ENCODE measurements at places on chromosomes 7 and 10.
A peak's percentile ranks its signal among the peaks of the same experiment; 100 is the strongest.

DNA sequence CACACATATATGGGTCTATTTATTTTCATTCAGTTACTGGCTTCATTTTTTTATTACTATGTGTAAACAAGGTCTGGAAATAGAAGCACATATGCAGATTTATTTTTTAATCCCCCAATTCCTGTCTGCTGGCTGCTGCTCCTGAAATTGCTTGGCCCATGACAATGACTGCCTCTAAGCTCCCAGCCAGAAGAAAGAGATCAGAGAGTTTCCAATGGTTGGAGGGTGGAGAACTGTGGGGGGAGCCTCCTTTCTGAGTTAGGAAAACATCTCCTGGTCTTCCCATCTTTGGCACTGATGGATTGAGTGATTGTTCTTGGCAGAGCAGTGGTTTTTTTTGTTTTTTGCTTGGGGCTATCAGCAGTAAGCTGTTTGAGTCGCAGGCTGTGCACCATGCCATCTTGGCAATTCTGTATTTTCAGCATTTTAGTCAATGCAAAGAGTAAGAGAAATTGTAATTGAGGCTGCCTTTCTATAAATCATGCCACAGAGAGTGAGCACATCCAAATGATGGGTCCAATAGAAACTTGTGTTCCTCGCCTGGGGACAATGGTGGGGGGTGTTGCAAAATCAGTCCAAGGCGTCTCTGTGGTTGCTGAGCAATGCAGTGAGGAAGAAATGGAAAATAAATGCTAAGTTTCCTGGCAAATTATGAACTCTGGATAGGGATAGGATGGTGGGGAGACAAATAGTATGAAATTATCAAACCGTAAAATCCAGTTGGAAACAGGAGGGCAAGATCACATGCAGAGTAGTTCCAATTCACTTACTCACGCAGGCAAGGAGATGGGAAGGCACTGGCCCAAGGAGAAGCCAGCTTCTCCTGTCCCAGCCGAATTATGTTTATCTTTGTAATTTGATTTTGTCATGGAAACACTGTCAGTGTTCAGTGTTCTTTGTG is 382.4 kb downstream of the SORCS3 start:
- DNase-seq, result no peak

DNA sequence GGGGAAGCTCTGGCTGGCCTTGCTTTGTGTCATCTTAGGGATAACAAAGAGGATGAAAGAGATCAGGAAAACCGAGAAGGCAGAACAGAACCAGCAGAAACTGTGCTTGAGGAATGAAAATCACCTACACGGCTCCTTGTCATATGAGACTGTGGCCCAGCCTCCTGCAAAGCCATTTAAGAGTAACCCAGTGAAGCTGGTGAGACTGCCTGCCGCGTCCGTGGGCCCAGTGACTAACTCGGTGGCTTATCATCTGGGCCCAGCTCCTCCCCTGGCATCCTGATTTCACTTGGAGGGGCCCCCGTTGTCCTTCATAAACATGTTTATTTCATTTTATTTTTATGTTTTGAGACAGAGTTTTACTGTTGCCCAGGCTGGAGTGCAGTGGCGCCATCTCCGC is 30.7 kb downstream of the HTRA1 start:
- DNase-seq, result no peak

DNA sequence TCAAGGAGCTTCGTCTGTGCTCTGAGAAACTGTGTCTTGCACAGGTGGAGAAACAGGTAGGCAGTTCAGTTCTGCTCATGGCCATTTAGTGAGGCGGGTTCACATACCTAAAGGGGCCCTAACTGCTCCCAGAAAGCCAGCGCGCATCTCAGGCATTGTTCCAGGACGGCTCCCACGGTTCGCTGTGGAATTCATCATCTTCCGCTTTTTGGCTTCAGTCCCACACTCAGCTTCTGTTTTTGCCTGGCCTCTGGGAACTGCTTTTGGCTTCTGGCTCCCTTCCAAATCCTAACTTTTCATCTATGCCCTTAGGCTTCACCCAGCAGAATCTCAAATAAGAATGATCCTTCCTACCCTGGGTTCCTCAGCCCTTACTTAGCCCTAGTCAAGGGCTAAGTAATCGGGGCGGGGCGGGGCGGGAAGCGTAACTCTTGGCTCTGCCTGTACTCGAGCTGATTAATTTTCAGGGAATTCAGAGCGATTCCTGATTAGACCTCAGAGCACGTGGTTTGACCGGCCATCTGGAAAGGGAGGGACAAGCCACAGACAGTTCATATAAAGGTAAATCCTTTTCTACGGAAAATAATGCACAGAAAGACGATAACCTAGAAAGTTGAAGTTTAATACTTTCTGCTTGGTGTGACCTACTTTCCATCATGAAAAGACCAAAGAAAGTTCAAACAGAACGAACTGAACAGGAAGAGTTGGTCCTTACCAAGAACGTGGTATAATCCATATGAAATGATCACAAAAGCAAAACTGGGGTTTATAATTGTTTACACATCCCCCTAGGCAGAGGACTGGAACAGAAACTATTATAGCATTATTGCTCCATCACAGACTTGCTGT is 105.7 kb downstream of the ST8SIA6 start:
- peak; percentile 47 for DNase-seq

DNA sequence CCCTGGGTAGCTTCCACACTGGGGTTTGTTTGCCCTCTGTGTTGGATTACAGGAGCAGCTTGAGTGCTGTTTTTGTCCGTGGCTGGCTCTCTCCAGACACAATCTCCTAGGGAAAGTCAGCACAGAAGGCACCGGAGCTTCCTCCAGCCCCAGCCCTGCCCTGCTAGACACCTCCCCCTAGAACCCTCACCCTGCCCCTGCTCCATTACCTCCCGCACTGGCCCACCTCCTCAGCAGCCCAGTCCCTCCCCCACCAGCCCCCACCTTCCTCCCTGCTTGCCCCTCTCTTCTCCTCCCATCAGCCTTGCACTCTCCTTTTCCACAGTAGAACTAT is 130.5 kb downstream of the ADCY1 start:
- no peak for DNase-seq

DNA sequence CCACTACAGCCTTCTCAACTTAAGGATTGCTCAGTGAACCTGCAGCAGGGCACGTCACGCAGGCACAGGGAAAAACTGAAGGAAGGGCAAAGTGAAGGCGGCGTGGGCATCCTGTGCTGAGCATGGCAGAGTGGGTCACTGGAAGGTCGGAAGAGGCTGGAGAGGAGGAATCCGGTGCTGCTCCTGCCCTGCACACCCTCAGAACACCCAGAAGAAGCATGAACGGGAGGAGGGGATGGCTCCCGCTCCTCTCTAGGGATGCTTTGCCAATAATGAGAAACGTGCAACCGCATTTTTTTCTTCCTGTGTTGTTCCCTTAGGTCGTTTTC is 175.1 kb downstream of the TNS3 start:
- DNase-seq, result no peak

DNA sequence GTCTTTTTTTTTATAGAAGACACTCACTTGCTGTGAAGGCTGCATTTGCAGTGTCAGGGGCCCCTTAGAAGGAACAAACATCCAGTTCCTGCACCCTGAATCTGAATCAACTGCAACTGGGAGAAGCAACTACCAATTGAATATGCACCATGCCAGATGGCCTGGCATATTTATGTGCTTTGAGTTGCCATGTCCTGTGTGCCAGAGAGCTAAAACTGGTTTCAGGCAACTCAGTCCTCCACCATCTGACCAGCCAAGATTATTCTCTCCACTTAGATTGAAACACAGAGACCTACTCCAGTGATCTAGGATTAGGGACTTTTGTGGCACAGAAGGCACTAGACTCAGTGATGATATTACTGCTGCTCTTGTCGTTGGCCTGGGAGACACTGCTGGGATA is 225.4 kb downstream of the HECW1 start:
- no peak for DNase-seq

DNA sequence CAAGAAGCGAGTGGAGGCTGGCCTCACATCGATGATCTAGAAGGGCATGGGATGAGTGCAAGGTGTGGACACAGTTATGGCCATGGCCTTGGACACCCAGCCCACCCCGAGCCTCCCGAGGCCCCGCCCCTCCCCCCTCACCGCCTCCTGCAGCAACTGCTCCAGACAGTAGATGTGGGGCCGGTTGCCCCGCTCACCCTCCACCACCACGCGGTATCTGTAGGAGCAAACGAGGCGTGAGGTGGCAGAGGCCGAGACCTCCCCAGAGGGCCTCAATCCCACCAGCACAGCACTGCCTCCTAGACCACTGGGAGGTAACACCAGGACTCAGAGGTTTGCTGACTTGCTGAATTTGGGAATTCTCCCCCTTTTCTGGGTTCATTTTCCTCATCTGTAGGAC is 37.6 kb downstream of the SLC29A4 start:
- no peak for DNase-seq

DNA sequence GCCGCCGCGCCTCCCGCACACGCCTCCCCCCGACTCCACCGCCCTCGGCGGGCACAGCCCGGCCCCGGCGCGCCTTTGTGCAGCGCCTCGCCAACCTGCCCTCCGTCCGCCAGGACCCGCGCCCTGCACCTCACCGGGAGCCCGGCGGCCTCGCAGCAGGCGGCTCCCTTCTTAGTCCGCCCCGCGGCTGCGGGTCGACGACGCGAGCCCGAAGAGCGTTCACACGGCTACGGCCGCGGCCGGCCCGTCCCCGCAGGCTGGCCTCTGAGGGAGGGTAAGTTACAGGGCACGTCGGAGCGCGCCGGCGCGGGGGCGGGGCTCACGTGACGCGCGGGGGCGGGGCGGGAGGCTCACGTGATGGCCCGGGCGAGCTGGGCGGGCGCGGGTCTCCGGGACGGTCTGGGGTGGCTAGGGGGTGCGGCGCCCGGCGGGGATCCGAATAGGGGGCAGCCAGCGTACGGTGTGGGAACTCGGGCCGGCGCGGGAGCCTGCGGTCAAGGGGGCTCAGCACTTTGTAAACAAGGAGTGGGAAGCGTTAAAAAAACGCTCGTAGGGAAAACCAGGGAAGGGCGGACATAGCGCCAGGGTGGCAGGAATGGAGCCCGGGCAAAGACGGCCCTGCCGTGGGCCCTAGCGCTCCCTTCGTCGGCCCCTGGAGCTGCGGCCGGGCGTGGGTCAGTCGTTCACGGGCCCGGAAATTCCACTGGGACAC is at the start of gene ARHGAP12:
Gene ARHGAP12 (minus strand): TSS at position 283 of the 712 bp plus-strand sequence. CDS start 19,976 bp downstream, outside the sequence.
- DNase-seq, result no peak

DNA sequence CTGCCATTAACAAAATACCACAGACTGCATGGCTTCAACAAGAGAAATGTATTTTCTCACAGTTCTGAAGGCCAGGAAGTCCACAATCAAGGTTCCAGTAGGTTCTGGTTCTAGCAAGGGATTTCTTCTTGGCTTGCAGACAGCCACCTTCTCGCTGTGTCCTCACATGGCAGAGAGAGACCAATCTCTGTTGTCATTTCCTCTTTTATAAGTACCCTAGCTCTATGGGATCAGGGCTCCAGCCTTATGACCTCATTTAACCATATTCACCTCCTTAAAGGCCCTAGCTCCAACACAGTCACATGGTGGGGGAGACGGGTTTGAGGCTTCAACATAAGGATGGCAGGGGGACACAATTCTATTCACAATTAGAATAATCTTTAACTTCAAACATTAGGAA is 23.6 kb downstream of the ABI1 start:
- no peak for DNase-seq

DNA sequence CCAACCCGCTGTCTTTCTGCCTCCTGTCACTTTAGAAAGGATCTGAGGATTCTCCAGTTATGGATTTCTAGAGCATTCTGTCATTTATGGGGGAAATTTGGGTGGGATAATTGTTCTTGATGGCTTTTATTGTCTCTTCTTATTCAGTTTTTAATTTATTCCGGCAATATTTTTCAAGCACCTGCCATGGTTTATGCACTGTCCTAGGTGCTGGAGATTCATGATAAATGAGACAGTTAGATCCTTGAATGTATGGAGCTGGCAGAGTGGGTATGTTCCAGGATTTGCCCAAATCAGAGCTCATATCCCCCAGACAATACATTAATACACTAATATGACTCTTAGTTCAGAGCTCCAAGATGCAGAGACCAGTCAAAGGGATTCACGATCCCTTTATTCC is 146.8 kb upstream of the PRKCQ start:
- DNase-seq, result no peak

DNA sequence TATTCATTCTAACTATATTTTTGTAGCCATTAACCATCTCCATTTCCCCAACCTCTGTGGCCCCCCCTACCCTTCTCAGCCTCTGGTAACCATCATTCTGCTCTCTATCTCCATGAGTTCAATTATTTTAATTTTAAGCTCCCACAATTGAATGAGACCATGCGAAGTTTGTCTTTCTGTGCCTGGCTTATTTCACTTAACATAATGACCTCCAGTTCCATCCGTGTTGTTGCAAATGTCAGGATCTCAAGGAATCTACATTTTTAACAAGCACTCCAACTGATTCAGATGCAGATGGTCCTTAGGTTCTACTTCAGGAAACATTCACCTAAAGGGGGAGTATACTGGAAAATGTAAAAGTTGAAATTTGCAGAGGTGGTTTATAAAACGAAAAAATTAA is 60.2 kb upstream of the PTPN12 start:
- no peak for DNase-seq

DNA sequence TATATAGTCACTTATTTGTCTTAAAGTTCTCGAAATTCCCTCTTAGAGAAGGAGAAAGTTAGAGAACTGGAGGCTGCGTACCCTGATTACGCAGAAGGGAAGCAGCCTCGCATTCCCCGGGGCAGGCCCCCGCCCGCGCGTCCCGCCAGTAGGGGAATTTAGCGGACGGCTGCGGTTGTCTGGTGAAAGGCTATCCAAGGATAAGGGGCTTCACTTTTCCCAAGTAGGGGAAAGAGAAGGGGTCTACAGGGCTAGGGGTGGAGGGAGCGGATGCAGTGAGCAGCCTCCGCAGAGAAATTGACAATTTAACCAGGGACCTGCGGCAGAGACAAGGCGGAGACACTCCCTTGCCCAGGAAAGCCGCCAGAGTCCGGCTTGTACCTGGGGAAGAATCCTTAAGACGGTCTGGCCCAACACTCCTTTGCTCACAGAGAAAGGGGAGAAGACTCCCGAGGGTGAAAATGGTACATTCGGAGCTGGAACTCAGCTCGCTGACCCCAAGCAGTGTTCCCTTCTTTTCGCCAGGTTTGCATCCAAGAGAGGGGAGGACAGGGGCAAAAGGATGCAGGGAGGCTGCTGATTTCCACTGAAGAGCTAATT is 994 bp upstream of the MAGI2 start:
- no peak for DNase-seq

DNA sequence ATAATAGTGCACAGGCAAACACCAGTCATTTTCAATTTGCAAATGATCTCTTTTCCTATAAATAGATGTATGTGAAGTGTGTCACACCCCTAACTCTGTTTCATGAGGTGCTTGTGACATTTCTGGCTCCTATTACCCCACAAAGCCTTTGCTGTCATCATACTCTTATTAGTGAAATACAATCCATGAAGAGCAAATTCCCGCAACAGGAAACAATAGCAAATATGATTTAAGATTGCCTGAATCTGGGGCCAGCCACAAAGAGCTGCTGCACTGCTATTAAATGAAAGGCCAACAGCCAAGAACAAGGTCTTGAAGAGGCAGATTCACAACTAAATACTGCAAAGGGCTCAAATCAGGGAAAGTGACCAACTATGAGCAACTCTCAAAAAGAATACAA is 96.3 kb upstream of the CAV2 start:
- DNase-seq, result no peak

Data from HFF-Myc (cell line).